ENCODE measurements at places on chromosomes 5 and 9.

DNA sequence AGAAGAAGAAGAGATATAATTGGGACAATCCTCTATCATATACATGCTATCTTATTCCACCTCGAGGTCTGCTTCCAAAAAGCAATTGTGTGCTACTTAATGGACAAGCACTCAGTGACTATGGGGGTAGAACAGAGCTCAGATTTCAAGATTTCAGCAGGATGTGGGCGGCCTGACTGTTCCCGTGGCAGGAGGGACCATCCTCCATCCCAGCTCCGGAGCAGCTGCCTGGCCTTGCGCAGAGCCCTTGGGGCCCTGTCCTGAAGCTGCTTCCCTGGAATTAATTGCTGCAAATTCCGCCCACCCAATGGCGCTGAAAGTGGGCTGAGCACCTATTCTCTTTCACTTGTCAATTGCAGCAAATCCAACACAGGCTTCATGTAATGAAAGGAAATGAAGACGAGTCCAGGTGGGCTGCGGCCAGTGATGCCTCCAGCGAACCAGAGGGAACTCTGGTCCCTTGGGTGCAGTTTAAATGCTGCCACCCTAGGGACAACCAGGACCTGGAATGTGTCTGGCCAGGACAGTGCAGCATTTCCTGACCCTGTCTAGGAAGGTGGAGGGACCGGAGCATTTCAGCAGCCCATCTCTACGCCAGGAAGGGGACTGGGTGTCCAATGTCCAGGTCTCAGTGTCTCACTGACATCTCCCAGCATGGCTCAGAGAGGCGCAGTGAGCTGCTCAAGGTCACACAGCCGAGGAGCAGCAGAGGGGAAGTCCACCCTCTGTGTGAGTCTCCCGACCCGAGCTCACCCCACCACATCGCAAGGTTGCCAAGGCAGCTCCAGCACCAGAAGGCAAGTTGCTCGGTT, 50.5 kb upstream of the FCN1 start:
- no peak for DNase-seq

- no peak for DNase-seq
Measured at GRCh38 chr5:55134053-55134722, 25.8 kb upstream of the GPX8 start.

DNA sequence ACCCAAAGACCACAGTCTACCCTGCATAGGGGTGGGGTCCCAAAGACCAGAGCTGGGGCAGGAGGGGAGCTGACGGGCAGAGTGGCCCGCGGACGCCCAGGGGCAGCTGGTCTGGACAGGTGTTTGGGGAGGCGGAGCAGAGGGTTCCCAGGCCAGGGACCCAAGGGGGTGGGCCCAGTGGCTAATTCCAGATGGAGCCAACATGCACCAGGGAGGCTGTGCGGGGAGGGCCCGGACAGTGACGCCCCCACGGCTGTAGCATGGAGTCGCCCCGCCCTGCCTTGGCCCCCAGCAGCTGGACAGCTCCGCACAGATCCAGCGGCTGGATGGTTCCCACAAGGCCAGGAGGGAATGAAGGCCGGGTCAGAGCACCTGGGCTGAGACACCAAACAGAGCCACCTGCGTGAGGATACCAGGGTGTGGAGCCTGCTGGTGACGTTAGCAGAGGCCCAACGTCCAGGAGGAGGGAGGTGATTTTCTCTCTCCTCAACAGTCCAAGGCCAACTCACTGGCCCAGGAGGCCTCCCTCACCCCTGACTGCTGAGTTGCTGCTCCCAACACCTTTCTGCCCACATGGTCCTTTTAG, 55.3 kb upstream of the EGFL7 start:
- no peak for DNase-seq

DNA sequence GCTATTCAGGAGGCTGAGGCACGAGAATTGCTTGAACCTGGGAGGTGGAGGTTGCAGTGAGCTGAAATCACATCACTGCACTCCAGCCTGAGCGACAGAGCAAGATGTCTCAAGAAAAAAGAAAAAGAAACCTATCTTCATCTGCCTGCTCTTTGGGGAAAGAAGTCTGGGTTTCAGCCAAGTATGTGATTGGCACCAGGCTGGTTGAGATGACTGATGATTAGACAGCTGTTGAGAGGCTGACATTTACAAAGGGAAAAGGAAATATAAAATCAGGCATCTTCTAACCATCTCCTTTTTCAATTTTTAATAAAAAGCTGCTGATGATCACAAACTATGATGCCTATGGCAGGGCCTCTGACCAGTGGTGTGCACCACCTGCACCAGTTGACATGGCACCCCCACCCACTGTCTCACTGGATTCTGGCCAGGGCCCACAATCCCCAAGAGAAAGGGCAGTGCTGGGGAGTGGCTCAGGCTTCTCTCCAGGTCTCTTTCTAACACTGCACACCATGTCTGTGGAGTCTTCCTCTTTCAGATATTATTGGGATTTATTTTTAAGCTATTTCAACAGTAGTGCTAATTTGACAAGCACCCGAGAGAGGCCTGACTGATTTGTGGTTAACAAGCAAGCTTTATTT, 17.2 kb upstream of the C5orf15 start:
- no peak for DNase-seq

- no peak for DNase-seq
Measured at GRCh38 chr5:152405145-152405544, at the start of gene NMUR2. Gene NMUR2 (minus strand): TSS chr5:152405279. CDS start chr5:152405113, 166 bp downstream.

DNA sequence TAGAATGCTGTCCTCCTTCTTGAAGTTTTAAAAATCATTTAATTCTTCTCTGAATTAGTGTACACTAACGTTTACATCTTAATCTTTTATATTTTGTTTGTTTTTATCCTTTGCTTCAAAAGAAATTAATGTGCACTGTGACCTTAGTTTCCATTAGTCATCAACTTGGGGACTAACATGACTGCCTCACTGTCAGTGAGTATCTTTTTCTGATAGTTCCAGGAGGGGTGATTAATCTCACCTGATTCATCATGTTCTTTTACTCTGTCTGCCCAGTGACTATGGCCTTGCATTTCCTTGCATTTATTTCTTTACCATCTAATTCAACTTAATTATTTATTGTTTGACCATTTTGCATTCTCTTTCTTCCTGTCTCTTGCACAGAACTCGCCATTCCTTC, 33.4 kb upstream of the NR3C1 start:
- no peak for DNase-seq

DNA sequence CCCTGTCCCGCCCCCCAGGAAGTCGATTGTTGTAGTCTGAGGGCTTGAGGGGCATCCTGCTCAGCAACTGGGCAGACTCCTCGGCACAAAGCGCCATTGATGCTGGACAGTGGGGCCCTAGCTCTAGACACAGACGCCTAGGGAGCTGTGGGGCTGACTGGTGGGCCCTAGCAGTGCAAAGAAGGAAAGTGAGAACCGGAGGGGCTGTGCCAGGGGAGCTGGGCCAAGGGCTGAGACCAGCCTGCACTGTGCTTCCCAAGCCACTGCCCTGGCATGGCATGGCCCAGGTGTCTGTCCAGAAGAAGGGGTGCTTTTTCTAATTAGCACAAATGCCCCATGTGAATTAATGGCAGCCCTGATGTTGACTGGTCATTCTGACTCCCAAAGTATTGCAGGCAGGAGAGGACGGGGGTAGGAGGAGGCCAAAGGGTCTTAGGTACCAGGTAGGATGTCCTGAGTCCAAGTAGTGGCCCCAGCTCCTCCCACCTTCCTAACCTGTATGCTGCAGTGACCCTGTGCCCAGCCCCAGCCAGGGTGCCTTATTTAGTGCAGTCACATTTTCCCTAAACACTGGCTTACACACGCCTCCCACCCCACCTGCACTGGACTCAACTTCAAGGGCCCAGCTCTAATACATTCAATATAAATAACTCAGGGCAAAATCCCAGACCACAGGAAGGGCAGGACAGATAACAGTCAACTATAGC, 15.9 kb downstream of the TCF7 start:
- no peak for DNase-seq

DNA sequence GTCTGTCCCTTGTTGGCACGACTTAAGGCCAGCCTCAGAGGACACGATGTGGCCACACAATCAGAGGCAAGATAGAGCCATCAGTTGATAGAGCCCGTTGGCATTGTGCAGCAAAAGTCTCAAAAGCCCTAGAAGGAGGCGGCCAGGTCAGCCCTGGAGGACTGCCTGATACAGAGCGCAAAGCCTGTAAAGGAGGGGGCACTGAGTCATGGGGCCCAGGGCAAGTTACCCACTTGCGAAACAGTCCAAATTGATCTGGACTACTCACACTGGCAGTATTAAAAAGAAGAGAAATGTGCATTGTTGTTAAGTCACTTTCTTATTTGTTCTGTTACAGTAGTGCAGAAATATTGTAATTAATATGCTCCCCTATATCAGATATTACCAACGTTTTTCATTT, 51.5 kb downstream of the KLF9 start:
- no peak for DNase-seq

DNA sequence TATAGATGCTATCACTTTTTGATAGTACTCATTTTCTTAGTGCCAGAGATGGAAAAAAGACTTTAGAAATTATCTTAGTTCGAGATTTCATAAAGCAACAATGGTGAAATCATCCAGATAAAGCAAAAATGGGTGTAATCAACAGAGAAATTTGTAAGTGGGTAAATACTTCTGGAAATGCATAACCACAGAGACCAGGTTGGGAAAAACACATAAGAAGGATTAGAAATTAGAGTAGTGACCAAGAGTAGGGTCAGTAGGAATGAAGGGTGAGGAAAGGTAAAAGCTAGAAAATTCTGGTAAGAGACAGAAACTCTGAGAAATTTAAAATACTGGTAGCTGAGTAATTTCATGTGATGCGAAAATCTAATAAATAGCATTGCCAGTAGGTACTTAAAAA, 11.2 kb downstream of the EDIL3 start:
- DNase-seq = no peak

- no peak for DNase-seq
Measured at GRCh38 chr5:102922799-102923477, 167.8 kb downstream of the PAM start.

- no peak for DNase-seq
Measured at GRCh38 chr5:160342413-160342941, 27.9 kb downstream of the C1QTNF2 start.

DNA sequence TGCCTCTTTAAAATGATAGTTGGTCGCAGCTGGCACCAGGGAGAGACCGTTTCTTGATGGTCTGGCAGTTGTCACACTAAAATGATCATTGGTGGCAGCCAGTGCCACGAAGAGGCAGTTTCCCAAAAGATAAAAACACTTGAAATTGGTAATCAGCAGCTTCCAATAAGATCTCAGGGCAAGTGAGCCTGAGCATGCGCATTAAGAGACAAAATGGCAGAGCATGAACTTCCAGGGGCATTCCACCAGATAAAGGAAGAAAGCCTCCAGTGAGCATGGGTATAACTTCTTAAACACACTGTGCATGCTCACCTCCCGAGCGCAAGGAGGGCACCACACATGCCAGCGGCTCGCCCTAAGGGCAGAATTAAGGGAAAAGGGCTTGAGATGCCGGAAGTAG, 1594.2 kb upstream of the CDH9 start:
- no peak for DNase-seq

Measured in HL-60 (cell line).